Cardiac fibroblast (primary cell): ENCODE measurements at places on chromosomes 1 and 21.
A peak's percentile ranks its signal among the peaks of the same experiment; 100 is the strongest.

DNA sequence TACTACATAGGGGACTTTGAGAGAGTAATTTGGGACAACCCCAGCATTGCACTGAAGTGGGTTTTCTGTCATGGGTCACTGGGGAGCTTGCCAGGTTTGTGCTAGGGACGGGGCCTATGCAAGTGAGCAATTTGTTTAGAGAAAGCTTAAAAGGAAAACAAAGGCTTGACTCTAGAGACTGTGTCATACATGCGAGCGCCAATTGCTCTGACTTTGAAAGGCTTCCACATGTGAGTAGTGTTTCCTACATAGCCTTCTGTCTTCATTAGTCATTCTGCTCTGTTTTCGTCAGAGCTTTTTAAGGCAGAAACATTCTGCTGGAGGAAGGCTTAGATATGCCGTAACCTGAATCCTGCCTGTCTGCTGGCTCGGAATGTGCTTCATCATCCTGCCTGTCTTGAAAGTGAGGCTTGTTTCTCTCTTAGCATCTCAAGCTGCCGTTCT lies 28.4 kb downstream of the TRIM45 start:
- peak; percentile 96 for DNase-seq

DNA sequence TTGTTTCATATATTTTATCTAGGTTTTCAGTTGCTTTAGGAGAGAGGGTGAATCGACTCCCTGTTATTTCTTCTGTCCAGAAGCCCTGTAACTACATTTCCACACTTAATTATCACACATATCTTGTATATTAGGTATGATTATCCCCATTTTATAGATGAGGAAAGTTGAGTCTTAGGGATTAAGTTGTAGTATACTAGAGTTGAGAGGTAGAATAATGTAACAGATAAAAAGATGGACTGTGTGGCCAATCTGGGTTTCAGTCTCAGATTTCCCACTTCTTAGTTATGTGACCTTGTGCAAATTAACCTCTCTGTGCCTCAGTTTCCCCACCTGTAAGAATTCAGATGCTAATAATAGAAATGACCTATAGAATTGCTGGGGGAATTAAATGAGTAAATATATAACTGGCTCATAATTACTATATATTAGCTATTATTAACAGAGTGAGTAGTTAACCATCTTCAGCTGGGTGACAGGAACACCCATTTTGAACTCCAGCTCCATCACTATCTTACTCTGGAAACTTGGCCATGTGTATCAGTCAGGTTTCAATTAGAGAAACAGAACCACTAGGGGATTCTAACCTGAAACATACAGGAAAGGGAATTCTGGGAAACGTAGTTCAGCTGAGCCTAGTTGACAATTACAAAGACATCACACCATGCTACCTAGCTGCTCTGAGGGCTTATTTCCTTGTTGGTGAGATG lies 20.4 kb upstream of the FOXO6 start:
- no peak for DNase-seq

DNA sequence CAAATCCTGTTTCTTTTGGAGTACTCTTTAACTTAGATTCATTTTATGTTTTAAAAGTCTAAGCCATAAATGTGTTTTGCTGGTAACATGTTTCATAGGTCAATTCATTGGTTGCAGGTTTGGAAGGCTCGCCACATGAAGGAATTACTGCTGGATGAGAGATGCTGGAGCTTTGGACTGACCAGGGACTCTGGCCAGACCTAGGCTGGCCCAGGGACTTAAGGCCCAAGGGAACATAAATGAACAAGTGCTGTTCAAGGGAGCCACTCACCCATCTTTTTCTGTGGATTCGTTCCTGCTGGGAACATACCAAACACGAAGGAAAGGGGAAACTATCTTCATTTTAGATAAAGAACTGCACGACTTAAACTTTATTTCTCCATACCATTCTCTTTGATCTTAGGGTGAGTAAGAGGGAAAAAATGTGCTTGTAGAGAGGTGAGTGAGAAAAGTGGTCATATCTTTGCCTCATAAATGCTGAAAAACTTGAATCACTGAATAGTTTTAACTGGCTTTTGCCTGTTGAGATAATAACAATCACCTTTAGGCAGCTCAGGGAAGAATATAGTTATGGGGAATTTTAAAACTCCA lies 15.3 kb upstream of the SHCBP1L start:
- DNase-seq, result peak; percentile 14

- no peak for DNase-seq
These were observed 152.1 kb upstream of the FMN2 start for GRCh38 chr1:239939602-239940001.

GRCh38 chr1:101079341-101079740 lies 53.8 kb upstream of the DPH5 start:
- DNase-seq, result no peak

GRCh38 chr1:116711263-116711840 lies 42.9 kb upstream of the CD2 start:
- no peak for DNase-seq

DNA sequence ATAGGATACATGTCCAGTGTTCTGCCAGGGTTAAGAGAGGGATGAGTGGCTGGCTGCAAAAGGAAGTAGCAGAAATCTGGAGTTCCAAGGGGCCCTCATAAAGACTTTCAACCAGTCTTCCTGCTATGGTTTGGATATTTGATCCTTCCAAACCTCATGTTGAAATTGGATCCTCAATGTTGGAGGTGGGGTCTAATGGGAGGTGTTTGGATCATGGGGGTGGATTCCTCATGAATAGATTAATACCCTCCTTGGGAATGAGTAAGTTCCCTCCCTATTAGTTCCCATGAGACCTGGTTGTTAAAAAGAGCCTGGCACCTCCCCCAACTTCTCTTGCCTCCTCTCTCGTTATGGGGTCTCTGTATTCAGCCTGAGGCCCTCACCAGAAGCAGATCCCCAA lies 10.1 kb upstream of the GNG12 start:
- DNase-seq, result peak; percentile 38

DNA sequence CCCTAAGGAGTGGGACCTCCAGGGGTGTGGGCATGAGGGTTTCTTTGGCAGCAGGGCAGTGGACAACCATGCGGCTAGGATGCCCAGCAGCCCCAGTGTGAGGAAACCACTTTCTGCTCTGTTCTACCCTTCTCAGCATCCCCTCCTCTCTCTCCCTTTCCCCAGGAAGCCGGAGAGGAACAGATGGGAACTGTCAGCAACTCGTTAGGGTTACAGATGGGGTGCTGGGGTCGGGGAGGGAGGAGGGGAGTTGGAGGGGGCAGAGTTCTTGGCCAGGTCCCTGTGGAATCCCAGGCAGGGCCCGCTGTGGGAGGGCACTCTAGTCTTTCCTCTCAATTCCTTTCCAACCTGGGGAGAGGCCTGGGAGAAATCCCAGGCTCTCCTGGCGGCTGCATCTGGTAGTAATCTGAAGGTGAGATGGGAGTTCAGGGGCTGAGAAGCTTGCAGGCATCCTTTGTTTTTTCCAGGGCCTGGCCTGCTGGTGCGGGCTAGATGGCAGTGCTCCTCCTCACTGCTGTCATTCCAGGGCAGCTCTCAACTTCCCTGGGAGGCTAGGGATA lies 93.9 kb upstream of the CSF3R start:
- DNase-seq, result no peak

GRCh38 chr1:206631085-206631509 lies 4.2 kb upstream of the DYRK3 start:
- DNase-seq, result peak; percentile 96

DNA sequence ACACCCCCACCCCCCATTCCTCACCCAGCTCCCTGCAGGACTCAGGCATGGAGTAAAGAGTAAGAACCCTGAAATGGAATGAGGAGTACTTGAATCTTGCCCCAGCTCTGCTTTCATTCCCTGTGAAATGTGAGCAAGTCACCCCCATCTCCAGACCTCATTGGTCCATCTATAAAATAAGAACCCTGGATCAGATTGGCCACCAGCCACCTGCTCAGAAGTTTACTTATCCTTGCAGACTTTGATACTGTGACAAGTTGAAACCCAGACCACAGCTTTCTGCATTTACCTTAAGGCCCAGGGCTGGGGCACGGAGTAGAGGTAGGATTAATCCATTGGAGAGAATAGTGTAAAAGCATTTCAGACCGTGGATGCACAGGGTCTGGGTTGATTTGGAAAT lies 2.2 kb downstream of the KISS1 start:
- DNase-seq, result no peak

GRCh38 chr1:224266105-224266914 lies 63.7 kb downstream of the NVL start:
- no peak for DNase-seq

GRCh38 chr1:9510130-9510529 lies 29.1 kb upstream of the SLC25A33 start:
- DNase-seq, result no peak

DNA sequence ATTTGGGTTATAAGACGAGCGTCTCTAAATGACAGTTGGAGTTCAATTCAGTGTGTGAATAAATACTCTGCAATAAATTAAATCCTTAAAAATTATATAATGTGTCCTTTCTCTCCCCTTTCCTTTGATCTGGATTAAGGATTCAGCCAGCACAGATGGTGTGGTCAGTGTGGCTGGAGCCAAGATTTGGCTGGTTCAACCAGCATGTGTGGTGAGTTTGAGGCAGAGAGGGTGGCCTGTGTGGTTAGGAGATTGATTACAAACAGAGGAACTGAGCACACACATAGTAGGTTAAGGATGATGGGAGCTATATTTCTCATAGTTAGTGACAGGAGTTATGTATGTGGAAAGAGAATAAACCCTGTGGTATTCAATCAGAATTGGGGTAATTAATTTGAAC lies 14.2 kb upstream of the AMIGO1 start:
- DNase-seq, result no peak

DNA sequence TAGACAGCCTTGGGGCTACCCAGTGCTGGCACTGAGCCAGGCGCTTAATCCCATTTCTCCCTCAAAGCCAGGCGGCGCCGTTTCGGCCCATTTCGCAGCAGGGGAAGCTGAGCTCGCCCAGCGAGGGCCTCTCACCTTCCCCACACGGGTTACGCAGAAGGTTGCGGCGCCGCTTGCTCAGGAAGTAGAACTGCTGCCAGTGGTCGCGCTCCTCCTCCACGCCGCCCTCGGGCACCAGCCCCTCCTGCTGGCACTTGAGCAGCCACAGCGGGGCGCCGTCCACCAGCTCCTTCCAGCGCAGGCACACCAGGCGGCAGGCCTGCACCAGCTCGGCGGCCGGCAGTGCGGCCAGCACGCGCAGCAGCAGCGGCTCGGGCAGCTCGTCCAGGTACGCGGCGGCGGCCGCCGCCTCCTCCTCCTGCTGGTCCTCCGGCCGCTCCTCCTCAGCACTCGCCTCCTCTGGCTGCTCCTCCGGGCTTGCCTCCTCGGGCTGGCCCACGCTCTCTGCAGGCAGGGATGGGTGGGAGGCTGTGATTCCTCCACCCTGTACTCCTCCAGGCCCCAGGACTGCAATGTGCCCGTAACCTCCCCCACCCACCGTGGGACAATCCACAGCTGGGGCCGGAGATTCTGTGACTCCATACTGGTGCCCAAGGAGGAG lies 3.8 kb downstream of the FBXO2 start:
- DNase-seq, result peak; percentile 74

DNA sequence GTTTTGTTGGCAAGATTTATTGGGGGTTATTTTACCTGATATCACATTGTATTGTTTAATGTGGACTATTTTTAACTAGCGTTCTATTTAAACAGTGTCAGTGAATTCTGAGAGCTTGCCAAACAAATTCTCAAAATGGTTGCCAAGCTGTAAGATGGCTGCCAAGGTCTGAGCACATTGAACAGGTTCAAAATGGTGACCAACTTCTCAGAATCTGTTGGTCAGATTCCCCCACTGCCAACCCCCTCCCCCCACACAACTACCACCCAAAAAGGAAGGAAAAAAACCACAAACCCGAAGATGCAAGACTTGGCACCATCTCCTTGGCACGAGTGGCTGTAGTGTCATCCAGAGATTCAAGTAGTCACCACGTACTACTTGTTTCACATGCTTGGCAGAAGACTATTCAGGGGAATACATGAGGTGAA lies 159.1 kb downstream of the NFIA start:
- DNase-seq, result peak; percentile 62

- no peak for DNase-seq
These were observed 309.8 kb downstream of the MATN1 start for GRCh38 chr1:30413606-30414005.

DNA sequence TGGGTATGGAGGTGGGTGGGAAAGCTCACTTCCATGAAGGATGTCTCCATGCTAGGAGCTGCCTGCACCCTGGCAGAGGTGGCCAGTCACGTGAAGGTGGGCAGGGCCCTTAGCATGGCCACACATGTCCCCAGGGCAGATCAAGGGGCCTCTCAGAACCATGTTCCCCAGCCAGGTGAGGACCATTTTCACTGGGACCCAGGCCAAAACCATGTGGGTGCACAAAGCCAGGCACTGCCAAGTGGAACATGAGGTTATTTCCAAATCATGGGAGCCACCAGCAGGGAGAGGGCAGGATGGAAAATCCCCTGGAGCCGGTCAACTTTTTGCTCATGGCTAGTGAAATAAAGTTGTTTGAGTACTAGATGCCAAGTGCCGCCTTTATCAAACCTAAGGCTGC lies 9.7 kb downstream of the ZNF692 start:
- DNase-seq, result no peak

DNA sequence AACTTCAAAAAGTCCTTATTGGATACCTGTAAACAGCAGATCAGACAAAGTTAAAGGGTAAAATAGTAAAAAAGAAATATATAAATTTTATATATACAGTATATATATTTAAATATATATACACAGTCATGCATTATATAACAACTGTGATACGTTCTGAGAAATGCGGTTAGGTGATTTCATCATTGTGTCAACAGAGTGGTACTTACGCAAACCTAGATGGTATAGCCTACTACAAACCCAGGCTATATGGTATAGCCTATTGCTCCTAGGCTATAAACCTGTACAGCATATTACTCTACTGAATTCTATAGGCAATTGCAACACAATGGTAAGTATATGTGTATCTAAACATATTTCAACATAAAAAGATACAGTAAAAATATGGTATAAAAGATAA lies 222.7 kb downstream of the NUF2 start:
- no peak for DNase-seq

GRCh38 chr1:172638885-172639831 lies 19.7 kb upstream of the FASLG start:
- DNase-seq, result peak; percentile 97
